OCI-LY7 (cell line): ENCODE measurements at places on chromosomes 5 and 9.

- DNase-seq = no peak
Observed at GRCh38 chr9:18793122-18793521, 239.9 kb downstream of the SAXO1 start.

DNA sequence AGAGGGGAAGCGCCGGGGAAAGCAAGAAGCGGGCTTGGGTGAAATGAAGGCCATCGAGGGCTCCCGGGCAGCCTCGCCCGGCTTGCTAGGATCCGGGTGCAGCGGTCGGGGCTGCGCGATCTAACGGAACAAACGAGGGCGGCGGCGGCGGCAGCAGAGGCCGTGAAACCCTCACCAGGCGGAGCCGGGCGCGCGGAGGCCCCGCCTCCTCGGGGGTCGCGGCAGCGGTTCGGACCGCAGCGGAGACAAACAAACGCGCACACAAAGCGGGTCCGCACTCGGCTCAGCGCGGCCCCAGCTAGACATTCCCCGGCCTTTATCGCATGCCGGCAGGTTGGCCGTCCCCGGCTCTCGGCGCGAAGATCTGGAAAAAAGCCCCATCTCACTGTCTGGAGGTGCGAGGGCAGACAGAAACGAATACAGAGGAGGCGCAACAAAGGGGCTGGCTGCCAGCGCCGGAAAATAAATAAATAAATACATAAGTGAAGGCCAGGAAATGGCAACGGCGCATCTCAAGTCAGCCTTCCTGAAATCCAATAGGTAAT, 10.5 kb upstream of the TRIM36 start:
- no peak for DNase-seq

DNA sequence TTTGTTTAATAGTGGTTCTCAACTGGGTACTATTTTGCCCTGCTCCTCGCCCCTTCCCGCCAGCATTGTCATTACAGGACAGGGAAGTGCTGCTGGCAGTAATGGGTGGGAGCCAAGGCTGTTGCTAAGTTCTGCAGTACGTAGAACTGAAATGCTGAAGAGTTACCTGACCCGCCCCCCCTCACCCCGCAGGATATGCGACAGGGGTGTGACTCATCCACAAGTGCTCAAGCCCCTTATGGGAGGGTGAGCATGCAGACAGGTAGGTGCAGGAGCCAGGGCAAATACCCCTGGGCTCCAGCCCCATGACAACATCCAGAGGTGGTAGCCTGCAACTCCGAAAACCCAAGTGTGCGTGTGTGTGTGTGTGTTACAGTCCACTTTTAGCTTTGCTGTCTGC, 35.7 kb downstream of the LRRC70 start:
- no peak for DNase-seq

GRCh38 chr9:130331573-130331972, 66.0 kb downstream of the HMCN2 start:
- DNase-seq = no peak

DNA sequence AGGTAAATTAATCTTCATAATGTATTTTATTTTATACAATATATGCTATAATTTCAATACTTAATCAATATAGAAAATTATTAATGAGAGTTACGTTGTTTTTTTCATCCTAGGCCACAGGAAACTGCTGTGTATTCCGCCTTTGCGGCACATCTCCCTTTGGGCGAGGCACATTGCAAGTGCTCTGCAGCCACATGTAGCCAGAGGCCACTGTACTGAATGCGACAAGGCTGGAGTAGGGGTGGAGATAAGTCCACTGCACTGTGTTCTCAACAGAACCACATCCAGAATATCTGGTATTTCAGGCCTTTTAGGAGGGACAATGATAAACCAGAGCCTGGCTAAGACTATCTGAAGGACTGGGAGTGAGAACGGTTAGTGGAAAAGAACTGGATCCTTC, 134.7 kb downstream of the CRB2 start:
- DNase-seq = no peak

DNA sequence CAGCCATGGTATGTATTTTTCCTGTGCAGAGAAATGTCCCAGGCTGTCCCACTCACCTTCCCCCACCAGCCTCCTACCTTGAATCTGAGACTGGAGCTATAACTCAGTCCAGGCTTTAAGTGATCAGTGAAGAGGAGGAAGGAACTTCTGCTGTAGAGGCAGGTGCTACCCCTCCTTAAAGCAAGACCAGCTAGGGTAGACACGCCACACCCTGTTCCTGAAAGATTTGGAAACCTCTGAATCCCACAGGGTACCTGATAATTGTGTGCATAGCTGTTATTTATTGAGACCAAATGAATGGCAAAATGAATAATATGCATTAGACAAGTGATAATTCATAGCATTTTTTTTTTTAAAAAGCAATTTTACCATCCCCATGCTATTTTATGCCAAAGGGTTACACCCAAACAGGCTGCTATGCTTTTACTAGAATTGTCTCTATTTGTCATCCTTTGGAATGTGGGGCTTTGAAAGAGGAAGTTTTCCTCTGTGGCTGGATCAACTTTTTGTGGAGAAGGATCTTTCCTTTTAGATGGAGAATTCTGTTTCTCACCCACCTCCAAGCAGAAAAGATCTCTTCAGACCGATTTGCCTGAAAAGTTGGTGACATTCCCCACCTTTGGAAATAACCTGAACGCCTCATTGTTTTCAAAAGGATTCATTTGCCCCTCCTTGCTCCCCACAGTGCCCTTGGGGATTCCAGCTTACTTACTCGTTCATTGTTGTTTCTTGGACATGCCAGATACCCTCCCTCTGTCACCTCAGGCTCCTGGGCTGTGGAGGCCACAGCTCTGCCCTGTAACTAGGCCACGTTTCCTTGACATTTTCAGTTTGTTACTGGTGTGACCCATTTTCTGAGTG, 248.7 kb downstream of the NR3C1 start:
- no peak for DNase-seq

DNA sequence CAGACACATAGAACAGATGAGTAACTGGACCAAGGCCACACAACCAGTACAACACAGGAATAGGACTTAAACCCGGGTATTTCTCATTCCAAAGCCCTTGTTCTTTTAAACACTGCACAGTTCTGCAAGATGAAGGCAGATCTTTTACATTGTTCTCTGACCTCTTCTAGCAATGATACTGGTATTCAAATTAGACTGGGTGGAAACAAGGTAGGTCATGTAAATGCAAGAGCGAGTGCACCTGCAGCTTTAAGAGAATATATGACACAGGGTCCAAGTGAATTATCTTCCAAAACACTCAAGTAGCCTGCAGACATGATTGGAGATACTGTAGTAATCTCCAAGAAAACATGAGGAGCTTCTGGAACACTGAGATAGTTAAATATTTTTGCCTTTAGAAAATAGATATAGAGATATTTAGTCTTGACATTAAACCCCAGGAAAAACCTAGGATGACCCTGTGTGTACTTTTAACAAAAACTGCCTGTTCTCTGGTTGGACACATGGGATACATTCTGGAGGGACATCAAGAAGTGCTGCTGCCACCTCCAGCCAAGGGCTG, 130.6 kb upstream of the EPB41L4A start:
- DNase-seq = no peak

DNA sequence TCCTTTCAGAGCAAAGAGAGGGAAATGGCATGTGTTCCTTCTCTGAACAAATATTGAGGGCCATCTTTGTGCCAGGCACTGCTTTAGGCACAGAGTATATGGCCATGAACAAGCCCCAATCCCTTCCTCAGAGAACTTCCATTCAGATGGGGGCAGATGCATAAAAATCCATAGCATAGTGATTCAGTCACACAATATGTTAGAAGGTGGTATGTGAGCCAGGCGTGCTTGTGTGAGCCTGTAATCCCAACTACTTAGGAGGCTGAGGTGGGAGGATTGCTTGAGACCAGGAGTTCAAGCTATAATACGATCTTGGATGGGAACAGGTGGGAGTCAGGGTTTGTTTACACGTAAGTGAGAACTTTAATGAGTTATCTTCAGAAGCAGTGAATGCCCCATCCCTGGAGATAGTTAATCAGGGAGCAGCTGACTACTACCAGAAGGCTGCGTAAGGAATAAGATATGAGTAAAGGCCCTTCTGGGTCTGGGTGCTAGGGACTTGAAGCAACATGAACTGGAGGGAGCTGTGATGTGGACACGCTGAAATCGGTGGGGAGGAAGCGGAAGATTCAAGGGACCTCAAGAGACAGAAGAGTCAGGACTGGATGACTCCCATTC, 27.1 kb downstream of the NANS start:
- no peak for DNase-seq

DNA sequence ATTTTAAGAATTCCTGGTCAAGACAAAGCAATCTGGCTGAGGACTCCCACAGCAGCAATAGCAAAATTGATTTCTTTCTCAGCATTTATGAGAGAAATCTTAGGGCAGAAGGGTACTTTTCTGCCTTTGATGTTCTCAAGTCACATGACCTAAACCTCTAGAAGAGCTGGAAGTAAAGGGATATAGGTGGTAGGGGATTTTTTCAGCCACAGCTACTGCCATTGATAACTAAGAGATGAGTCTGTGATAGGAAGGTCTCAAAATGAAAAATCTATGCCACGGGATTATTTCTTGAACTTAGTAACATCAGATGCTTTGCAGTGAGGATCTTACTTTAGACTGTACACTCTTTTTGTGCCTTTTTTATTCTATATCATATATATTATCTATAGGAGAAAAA, 35.6 kb downstream of the IL6ST start:
- no peak for DNase-seq

- DNase-seq = no peak
Observed at GRCh38 chr9:37968228-37968701, 64.3 kb upstream of the SLC25A51 start.
